Keratinocyte (primary cell): ENCODE measurements at places on chromosomes 2 and 18.

- DNase-seq, result no peak
These were observed 14.4 kb upstream of the SNED1 start for GRCh38 chr2:240983996-240984498.

GRCh38 chr2:145650226-145650625 is 1130.3 kb upstream of the ZEB2 start:
- DNase-seq, result no peak

- no peak for DNase-seq
These were observed 12.4 kb downstream of the ARMC9 start for GRCh38 chr2:231210782-231211181.

- no peak for DNase-seq
These were observed 610.4 kb downstream of the ERBB4 start for GRCh38 chr2:211928201-211928600.
